SK-MEL-5 (cell line): ENCODE measurements at places on chromosomes 1 and 21. TPM values are rescaled to one million over a fixed set of nuclear protein-coding genes. Genes with fewer than 3 reads are reported as not detected.
A peak's percentile ranks its signal among the peaks of the same experiment; 100 is the strongest.

- no peak for DNase-seq
Observed at GRCh38 chr1:231046730-231047395, 6.8 kb upstream of the FAM89A start.

The OR2T35 gene
- total RNA-seq, result not detected in 2 replicates

The RCSD1 gene
- total RNA-seq, result not detected in 2 replicates

DNA sequence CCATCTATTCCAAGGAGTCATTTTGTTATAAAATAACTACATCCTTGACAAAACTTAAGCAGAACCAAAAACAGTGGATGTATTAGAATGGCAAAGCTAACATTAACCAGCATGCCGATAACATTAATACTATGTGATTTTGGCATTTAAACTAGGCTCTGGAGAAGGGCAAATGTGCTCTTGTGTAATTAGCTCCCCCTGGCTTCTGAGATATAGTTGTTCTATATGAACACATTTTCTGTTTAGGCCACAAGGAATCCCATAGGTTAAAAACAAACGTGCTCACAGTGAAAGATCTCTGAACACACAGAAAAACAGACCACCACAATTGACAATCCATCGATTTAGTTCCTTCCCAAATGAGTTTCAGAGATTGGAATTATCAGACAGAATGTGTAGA lies 57.4 kb upstream of the TARS2 start:
- DNase-seq, result peak; percentile 75

- DNase-seq, result no peak
Observed at GRCh38 chr1:94986783-94987182, 59.9 kb upstream of the CNN3 start.

DNA sequence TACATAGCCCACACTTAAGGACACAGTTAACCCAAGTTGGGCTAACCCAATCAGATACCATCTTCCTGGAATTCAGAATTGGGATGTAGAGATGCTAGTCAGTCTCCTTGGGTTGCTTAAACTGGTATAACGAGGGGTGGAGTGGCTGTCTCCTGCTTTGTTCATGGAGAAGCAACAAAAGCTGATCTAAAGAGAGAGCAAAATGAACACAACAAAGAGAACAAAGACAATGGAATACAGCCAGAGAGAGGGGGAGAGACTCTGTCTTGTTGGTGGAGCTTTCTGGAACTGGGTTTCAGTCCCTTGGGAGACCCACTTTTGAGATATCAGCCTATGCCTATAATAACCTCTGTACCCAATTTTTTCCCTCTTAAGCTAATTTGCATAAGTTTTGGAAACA lies 138.1 kb downstream of the ATG4C start:
- DNase-seq, result no peak

GRCh38 chr1:201511941-201512539 lies 5.1 kb upstream of the CSRP1 start:
- DNase-seq, result no peak

- peak; percentile 86 for DNase-seq
Observed at GRCh38 chr1:231512147-231512698, 16.2 kb upstream of the TSNAX start.

- DNase-seq, result peak; percentile 43
Observed at GRCh38 chr1:35835398-35835797, 27.6 kb downstream of the AGO4 start.

DNA sequence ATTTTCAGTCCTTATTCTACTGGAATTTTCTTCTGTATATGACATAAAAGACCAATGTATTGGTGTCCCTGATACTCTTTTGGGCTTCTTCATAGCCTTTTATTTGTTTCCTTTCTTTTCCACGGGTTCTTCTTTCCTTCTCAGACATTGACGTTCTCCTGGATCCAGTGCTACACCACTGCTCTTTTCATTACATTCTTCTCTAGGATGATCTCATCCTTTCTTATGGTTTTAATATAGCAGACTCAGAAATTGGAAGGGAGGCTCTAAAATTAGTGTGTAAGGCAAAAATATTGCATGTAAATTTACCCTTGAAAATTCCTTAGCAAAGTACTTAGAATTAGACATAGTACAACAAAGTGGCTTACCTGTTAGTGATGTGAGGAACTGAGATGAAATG lies 65.3 kb downstream of the SELENOF start:
- no peak for DNase-seq

The S100A8 gene
- not detected in 2 replicates for total RNA-seq

GRCh38 chr1:240092301-240093119 lies 827 bp downstream of the FMN2 start:
- peak; percentile 13 for DNase-seq

DNA sequence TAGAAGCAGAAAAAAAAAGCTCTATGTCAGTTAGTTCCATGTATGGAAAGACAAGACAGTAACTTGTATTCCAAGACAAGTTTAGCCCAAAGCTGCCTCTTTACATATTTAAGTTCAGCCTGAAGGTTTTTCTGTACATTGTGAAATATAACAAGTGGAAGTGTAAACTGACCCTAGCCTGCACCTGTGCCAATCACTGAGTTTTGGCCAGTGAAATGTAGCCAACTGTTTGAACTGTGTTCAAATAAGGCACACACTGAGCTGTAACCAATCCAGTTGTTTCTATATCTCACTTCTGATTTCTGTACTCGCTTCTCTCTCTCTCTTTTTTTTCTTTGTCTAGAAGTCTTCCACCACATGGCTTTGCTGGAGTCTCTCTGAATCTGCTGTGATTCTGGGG lies 1227.1 kb downstream of the NCAM2 start:
- no peak for DNase-seq

The CYP4A11 gene
- not detected in 2 replicates for total RNA-seq

GRCh38 chr1:16409536-16410152 lies 27.6 kb downstream of the SPATA21 start:
- no peak for DNase-seq

The NBPF10 gene
- total RNA-seq, result 0.69 TPM in 2 replicates

GRCh38 chr1:107776900-107777663 lies 187.9 kb downstream of the VAV3 start:
- DNase-seq, result no peak

The ANGPTL1 gene
- total RNA-seq, result 1.8 and 2.2 TPM in 2 replicates

DNA sequence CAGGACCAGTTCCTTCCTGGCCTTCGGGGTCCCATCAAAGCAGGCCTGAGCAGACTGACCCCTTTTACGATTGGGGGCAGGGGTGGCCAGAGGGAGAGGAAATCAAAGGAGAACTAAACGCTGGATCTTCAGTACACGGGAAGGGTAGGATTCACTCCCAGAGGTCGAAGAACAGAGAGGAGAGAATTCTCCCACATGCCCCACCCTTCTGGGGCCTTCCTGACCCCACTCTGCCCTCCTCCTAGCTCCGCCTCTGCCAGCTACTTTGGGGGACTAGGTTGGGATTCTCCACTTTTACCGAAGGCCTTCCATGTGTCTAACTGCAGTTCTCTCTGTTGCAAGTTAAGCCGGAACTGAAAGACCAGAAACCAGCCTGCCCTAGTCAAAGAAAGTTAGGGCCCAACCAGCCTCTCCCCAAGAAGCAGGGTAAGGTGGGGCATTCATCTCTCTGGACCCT lies 654 bp upstream of the ARHGEF2 start:
- no peak for DNase-seq
